ENCODE measurements at places on chromosomes 3 and 15. TPM values are rescaled to one million over a fixed set of nuclear protein-coding genes. Genes with fewer than 3 reads are reported as not detected.
A peak's percentile ranks its signal among the peaks of the same experiment; 100 is the strongest.

GRCh38 chr15:66839506-66840112, 137.6 kb downstream of the SMAD6 start:
- DNase-seq: no peak
- no peak overlapping the region for H3K27ac ChIP-seq
- H3K36me3 ChIP-seq: no peaks in the 10 kb centered on the region
- H3K4me3 ChIP-seq: no peak overlapping the region
- peaks cover 5% of the 10 kb centered on the region for H3K4me1 ChIP-seq
- H3K27me3 ChIP-seq: no peaks in the 10 kb centered on the region

DNA sequence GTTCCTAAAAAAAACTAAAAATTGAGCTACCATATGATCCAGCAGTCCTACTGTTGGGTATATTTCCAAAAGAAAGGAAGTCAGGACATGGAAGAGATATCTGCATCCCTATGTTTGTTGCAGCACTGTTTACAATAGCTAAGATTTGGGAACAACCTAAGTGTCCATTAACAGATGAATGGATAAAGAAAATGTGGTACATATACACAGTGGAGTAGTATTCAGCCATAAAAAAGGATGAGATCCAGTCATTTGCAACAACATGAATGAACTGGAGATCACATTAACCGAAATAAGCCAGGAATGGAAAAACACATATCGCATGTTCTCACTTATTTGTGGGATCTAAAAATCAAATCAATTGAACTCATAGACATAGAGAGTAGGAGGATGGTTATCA, 29.5 kb downstream of the LRRC49 start:
- no peak overlapping the region for H3K27ac ChIP-seq
- no peak for DNase-seq
- H3K27me3 ChIP-seq: no peaks in the 10 kb centered on the region

DNA sequence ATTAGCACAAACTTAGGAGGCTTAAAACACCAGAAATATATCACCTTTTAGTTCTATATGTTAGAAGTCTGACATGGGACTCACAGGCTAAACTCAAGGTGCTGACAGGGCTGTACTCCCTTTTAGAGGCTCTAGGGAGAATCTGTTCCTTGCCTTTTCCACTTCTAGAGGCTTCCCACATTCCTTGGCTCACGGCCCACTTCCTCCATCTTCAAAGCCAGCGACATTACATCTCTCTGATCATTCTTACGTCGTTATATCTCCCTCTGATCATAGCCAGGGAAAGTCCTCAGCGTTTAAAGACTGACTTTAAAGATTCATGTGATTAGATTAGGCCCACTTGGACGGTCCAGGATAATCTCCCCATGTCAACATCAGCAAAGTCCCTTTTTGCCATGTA, 166.3 kb downstream of the GREM1 start:
- H3K27ac ChIP-seq: no peak overlapping the region
- DNase-seq: no peak
- no peaks in the 10 kb centered on the region for H3K27me3 ChIP-seq

GRCh38 chr3:63791974-63792373, 27.1 kb upstream of the C3orf49 start:
- H3K27me3 ChIP-seq: no peaks in the 10 kb centered on the region
- H3K4me3 ChIP-seq: no peak overlapping the region
- no peak overlapping the region for H3K27ac ChIP-seq
- no peaks in the 10 kb centered on the region for H3K4me1 ChIP-seq
- no peaks in the 10 kb centered on the region for H3K36me3 ChIP-seq

DNA sequence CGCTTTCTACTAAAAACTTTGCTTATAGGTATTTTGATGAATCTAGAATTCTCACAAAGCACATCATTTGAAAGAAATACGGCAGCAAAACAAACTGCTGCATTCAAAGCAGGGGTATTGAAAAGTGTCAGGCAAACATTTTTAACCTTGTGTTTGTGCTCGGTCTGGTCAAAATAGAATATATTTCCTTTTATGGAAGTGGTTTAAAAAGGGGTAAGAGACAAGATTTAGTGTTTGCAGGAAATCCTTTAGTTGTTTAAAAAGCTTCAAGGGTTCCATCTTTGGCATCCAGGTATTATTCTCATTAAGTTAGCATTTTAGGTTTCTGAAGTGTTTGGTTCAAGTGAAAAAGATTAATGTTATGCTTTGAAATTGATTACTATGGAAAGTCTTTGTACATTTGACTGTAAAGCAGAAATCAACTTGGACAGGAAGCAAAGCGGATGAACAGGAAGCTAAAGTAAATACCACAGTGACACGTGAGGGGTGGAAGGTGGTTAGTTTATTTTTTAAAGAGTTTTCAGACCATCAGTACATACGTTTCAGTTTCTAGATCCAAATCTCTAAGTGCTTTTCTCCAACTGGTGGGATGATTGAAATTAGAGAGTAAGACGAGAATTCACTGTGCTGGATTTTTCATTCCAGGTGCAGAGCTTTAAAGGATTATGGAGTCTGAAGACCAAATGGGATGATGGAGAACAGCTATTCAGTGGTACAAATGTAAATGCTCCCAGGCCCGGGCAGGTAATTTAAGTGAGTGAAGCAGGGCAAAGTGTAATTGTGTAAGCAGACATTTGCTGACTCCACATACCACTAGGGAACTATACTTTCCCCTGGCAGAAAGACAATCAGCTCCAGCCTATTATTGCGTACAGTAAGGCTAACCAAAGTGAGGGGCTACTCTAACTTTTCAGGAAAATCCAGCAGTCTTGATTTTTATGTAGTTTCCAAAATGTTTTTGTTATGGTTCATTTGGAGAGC, 341.8 kb upstream of the TBL1XR1 start:
- no peak overlapping the region for H3K4me3 ChIP-seq
- no peaks in the 10 kb centered on the region for H3K27me3 ChIP-seq
- H3K4me1 ChIP-seq: no peaks in the 10 kb centered on the region
- no peaks in the 10 kb centered on the region for H3K36me3 ChIP-seq

GRCh38 chr3:128486205-128486628, 6.8 kb downstream of the GATA2 start:
- no peaks in the 10 kb centered on the region for H3K4me1 ChIP-seq
- H3K27me3 ChIP-seq: no peaks in the 10 kb centered on the region
- no peak overlapping the region for H3K27ac ChIP-seq

DNA sequence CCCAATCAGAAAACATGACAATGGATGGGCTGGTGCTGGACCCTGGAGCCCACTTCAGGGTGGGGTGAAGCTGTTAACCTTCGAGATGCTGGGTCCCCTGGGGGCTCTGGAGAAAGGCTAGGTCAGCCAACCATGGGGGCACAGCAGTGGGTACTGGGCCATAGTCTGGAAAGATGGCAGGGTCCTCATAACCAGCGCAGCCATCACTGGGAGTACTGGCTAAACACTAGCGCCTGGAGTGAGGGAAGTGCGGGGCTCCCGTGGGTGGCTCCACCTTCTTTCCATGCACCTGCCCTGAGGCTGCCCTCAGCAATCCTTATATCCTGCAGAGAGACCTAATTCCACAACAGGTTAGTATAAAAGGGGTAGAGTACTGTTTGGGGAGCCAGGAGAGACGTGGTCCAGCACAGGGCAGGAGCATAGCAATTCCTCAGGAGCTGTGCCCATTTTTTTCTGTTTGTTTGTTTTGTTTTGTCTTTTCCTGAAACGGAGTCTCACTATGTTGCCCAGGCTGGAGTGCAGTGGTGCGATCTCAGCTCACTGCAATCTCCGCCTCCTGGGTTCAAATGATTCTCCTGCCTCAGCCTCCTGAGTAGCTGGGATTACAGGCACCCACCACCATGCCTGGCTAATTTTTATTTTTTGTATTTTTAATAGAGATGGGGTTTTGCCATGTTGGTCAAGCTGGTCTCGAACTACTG, 122.6 kb upstream of the MEF2A start:
- no peaks in the 10 kb centered on the region for H3K36me3 ChIP-seq
- H3K27me3 ChIP-seq: no peaks in the 10 kb centered on the region
- H3K27ac ChIP-seq: no peak overlapping the region

GRCh38 chr3:139439278-139439677, 37.0 kb downstream of the RBP2 start:
- no peaks in the 10 kb centered on the region for H3K27me3 ChIP-seq
- no peak for DNase-seq
- H3K4me1 ChIP-seq: no peaks in the 10 kb centered on the region
- H3K4me3 ChIP-seq: no peak overlapping the region
- H3K27ac ChIP-seq: no peak overlapping the region

DNA sequence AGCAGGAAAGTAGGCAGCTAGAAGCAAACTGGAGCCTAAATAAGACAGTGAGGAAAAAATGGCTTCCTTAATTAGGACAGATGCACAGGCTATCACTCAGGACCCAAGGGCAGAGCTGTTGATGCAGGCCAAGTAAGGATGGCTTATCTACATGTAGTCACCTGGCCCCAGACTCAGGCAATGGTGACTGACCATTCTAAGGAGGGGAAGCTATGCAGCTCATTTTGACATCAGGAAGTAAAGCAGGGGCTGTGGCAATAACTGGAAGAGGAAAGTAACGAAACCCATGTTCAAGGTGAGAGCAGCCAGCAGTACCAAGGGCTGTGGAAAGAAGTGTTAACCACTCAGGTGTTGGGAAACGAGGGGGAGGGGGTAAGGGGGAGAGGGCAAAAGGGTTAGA, 16.2 kb downstream of the ACAD11 start:
- no peak overlapping the region for H3K27ac ChIP-seq
- no peaks in the 10 kb centered on the region for H3K4me1 ChIP-seq
- DNase-seq: no peak
- H3K36me3 ChIP-seq: peaks cover 7% of the 10 kb centered on the region
- no peak overlapping the region for H3K4me3 ChIP-seq
- no peaks in the 10 kb centered on the region for H3K27me3 ChIP-seq

GRCh38 chr3:48739955-48740823, 23.2 kb upstream of the IP6K2 start:
- DNase-seq: peak; percentile 93
- H3K4me1 ChIP-seq: peaks cover 19% of the 10 kb centered on the region
- no peaks in the 10 kb centered on the region for H3K27me3 ChIP-seq
- no peak overlapping the region for H3K4me3 ChIP-seq

DNA sequence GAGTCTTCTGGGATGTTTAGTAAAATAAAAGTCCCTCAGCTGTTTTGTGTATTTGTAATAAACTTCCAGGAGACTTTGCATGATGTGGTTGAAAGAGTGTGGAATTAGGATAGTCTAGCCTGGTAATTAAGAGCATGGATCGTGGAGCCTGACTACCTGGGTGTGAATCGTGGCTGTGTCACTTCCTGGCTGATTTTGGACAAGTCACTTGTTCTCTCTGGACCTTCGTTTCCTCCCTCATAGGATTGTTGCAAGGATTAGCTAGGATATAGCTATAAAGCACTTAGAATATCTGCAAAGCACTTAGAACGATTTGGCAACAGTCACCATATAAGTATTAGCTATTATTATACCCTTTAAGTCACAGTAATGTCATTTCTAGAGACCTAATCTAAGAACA, 40.2 kb downstream of the SLMAP start:
- no peak overlapping the region for H3K27ac ChIP-seq
- H3K4me1 ChIP-seq: peaks cover 4% of the 10 kb centered on the region
- no peaks in the 10 kb centered on the region for H3K27me3 ChIP-seq

GRCh38 chr3:69699183-69699582, 40.1 kb upstream of the MITF start:
- H3K4me3 ChIP-seq: no peak overlapping the region
- H3K36me3 ChIP-seq: no peaks in the 10 kb centered on the region
- H3K27me3 ChIP-seq: no peaks in the 10 kb centered on the region
- H3K4me1 ChIP-seq: no peaks in the 10 kb centered on the region
- no peak for DNase-seq

DNA sequence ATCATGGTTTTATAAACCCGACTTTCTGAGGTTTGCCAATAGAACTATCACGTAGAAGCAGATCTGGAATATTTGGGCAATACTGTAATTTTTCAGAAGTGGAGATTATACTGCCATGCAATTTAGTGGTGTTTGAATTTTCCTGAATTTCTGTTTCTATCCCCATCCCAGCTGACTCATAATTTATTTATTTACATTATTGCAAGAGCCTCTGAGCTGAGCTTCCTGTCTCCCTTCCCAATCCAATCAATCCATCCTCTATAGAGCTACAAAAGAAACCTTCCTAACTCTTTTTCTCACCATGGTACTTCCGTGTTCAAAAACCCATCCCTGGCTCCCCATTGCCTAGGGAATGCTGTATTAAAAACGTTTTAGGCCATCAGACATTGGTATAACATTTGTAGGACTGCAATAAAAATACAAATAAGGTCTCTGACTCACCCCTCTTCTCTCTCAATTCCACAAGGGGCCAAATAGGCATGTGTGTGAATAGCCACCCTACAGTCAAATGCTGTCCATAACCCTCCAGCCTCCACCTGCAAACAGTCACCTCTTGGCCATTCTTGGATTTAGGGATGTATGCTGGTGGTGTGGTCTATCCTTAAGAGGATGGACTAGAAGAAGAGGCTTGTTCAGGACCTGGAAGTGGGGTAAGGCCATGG, 190.7 kb downstream of the CD47 start:
- H3K4me3 ChIP-seq: no peak overlapping the region
- H3K4me1 ChIP-seq: no peaks in the 10 kb centered on the region
- no peak for DNase-seq
- H3K27me3 ChIP-seq: no peaks in the 10 kb centered on the region
- H3K36me3 ChIP-seq: no peaks in the 10 kb centered on the region

DNA sequence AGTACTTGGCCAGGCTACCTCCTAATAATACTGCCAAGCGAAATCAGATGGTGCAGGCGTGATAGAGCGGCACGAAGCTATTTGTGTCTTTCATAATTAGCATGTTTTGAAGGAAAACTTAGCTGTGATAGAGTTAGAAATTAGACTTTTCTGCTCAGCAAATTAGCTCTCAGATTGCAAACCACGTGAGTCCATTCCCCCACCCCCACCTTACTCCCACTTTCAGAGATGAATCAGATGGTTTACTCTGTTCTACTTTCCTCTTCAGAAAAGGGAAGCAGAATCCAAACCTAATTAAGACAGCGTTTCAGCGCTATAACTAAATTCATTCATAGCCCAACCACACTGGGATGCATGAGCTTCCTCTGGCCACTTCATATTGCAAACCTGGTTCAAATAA, 214.6 kb downstream of the SLCO3A1 start:
- no peak overlapping the region for H3K4me3 ChIP-seq
- no peaks in the 10 kb centered on the region for H3K4me1 ChIP-seq
- no peak for DNase-seq
- H3K27ac ChIP-seq: no peak overlapping the region
- no peaks in the 10 kb centered on the region for H3K36me3 ChIP-seq

DNA sequence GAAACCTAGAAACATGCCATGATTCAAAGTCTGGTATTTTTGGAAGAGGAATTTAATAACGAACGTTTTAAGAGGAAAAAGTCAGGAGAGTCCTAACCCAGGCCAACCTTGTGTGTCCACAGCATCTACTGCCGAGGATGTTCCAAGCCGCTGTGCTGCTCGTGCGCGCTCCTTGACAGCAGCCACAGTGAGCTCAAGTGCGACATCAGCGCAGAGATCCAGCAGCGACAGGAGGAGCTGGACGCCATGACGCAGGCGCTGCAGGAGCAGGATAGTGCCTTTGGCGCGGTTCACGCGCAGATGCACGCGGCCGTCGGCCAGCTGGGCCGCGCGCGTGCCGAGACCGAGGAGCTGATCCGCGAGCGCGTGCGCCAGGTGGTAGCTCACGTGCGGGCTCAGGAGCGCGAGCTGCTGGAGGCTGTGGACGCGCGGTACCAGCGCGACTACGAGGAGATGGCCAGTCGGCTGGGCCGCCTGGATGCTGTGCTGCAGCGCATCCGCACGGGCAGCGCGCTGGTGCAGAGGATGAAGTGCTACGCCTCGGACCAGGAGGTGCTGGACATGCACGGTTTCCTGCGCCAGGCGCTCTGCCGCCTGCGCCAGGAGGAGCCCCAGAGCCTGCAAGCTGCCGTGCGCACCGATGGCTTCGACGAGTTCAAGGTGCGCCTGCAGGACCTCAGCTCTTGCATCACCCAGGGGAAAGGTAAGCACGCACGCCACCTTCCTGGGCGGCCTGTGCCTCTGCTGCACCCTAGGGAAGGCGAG, 28.4 kb downstream of the PML start:
- H3K36me3 ChIP-seq: peaks cover 31% of the 10 kb centered on the region
- no peaks in the 10 kb centered on the region for H3K27me3 ChIP-seq
- no peaks in the 10 kb centered on the region for H3K4me1 ChIP-seq
- peak; percentile 55 for DNase-seq
- H3K27ac ChIP-seq: no peak overlapping the region
- no peak overlapping the region for H3K4me3 ChIP-seq

Gene RAB27A
- 18.7 TPM for total RNA-seq

Measured in pancreas (tissue), 10 donors.